Jurkat, Clone E6-1 (cell line): ENCODE measurements at places on chromosomes 5 and 9.

- DNase-seq: no peak
Observed at GRCh38 chr5:55205001-55205400, 22.1 kb downstream of the MCIDAS start.

GRCh38 chr5:179969110-179969509 lies 61.4 kb upstream of the TBC1D9B start:
- no peak for DNase-seq

DNA sequence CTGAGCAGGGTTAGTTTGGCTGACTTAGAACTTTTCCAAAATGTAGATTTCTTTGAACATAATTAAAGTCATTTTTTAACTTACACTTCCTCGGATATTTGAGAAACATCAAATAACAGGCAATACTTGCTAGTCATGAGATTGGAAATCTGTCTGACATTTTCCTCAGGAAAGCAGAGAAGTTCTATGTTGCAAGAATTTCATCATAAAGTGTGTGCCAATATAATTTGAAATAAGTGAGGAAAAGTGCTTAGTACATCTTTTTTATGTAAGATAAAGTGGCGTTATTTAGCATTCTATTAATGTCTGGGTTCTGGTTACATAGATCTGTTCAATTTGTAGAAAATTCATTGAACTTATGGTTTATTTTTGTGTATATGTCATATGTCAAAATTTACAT lies 48.7 kb upstream of the C5orf47 start:
- DNase-seq: no peak

DNA sequence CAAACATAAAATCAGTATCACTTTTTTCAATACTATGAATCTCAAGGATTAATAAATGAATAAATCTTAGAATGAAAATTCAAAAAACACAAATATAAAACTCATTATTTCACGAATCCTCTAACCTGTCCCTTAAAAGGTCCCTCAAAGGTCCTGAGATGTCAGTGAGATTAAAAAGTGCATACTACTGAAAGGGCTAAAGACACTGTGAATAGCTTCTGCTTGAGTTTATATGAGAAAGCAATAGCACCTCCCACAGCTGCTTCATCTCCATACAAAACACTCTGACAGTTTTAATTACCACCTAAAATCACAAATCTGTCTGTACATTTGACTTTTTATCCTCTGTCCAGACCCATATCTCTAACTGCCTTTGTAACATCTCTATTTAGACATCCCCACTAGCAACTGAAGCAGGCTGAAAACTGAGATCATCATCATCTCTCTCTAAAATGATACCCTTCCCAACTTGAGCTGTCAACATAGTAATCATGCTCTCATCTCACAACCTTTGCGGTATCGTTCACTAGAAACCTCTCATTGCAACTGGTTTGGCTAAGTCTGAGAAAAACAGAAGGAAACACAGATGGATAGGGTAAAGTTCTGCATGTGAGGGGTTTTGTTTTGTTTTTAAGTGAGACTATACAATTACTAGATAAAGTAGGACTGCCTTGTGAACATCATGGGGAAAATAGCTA lies 56.3 kb downstream of the TBCA start:
- no peak for DNase-seq

DNA sequence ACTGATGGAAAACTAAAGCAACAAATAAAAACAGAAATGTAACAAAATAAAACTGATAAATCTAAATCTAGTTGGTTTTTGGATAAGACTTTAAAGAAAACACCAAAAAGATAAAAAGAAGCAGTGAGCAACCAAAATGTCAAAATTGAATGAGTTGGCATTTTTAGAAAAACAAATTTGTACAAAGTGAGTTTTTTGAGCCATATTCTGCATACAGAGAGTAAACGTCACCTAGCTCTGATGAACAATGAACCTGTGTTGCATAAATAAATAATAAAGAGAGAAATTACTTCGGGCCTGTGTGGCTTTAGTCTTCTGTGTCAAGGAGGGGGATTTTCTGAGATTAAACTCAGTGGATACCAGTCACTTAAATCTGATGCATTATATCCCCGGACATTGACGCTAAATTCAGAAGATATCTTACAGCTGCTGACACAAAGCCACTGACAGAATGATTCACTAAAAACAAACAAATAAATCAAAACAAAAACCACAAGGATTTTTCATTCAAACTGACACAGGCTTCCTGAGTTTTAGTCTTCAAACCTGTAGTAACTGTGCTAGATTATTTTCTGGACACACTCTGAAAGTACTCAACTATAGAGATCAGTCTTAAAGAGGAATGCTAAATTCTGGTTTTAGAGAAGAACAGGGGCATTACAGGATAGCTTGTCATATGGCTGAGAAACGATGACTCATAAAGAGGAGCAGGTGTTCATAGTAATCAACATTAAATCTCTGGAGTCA lies 403.5 kb upstream of the ST8SIA4 start:
- no peak for DNase-seq

- no peak for DNase-seq
Observed at GRCh38 chr9:122857815-122858214, 29.4 kb upstream of the PDCL start.

GRCh38 chr5:93192087-93192486 lies 388.9 kb downstream of the NR2F1-AS1 start:
- DNase-seq: no peak

GRCh38 chr9:16217943-16218701 lies 652.3 kb downstream of the BNC2 start:
- no peak for DNase-seq

DNA sequence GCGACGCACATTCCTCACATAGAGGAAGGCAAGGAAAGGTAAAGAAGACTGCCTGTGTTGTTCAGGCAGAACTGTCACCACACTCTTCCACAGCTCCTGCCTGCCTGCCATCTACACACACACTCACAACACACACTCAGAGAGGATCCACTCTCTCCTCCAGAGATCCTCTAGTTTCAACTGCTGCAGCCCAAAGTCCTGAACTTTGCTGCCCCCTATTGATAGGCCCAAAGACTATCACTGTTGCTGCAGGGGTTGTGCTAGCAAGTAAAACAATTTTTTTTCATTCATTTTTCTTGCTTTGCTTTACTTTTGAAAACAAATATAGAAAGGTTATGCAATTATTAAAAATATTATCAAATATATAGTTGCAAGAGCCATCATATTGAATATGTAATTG lies 5.9 kb upstream of the CFAP90 start:
- DNase-seq: peak; percentile 35

DNA sequence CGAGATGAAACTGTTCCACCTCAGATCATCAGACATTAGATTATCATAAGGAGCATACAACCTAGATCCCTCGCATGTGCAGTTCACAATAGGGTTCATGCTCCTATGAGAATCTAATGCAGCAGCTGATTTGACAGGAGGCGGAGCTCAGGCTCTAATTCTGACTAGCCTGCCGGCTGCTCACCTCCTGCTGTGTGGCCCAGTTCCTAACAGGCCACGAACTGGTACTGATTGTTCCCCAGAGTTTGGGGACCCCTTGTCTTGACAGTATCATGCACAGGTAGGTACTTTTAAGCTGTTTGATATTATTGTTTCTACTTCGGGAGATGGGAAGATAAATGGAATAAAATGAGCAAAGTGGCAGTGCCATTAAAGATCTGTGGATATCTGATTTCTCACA lies 66.9 kb downstream of the ZCCHC7 start:
- no peak for DNase-seq

- no peak for DNase-seq
Observed at GRCh38 chr9:100441911-100442361, 15.0 kb downstream of the MSANTD3 start.

DNA sequence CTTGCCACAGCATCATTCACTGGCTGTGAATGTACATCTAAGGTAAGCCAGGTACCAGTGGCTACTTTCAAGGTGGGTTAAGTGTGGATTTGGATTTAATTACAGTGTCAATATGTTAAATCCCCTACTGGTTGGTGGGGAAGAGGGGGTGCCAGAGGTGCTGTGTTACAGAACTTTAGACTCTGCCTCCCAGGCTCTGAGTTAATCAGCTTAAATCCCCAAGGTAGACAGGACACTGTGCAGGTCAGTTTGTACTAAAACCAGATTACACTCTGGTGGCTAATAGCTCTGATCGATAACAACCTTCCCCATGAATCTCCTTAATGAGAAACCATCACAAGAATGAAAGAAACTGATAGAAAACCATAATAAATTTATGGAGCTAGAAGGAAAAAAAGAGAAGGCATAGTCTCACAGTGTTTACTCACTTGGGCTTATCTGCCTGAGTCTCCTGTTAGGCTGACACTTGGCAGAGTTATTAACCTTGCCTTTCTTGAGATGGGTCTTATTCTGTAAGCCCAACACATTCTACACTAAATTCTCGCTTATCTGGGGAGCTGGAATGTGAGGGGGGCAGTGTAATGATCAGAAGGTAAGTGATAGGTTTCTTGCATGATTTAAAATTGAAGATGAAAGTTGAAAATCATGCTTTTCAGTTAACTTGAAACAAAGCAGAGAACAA lies 106.8 kb downstream of the LMNB1 start:
- no peak for DNase-seq

GRCh38 chr9:88280816-88281382 lies 107.3 kb upstream of the SPIN1 start:
- peak; percentile 20 for DNase-seq

- no peak for DNase-seq
Observed at GRCh38 chr9:93297659-93298497, 113.9 kb downstream of the WNK2 start.

GRCh38 chr5:124154714-124155113 lies 591.7 kb downstream of the ZNF608 start:
- no peak for DNase-seq

DNA sequence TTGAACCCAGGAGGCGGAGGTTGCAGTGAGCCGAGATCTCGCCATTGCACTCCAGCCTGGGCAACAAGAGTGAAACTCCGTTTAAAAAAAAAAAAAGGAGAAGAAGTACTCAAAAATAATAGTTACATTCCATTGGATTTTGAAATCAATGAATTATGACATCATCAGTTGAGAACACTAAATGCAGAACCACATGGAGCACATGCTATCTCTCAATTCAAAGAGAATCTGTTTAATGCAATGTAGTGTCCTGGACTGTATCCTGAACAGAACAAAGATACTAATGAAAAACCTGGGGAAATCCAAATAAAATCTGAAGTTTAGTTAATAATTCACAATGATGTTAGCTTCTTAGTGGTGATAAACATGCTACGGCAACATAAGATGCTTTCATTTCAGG lies 20.3 kb downstream of the CDC14B start:
- DNase-seq: no peak

GRCh38 chr9:91777292-91777830 lies 172.7 kb downstream of the ROR2 start:
- DNase-seq: no peak

DNA sequence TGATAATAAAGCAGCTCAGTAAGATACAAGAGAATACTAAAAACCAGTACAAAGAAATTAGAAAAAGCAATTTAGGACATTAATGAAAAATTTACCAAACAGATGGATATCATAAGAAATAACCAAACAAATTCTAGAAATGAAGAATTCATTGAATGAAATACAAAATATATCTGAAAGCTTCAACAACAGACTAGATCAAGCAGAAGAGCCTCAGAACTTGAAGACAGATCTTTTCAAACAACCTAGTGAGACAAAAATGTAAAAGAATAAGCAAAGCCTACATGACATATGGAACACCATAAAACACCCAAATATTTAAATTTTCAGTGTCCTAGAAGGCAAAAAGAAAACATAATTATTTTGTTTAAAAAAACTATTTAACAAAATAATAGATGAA lies 66.9 kb downstream of the SKIC3 start:
- DNase-seq: no peak

GRCh38 chr5:173291722-173292658 lies 36.2 kb downstream of the STC2 start:
- no peak for DNase-seq

DNA sequence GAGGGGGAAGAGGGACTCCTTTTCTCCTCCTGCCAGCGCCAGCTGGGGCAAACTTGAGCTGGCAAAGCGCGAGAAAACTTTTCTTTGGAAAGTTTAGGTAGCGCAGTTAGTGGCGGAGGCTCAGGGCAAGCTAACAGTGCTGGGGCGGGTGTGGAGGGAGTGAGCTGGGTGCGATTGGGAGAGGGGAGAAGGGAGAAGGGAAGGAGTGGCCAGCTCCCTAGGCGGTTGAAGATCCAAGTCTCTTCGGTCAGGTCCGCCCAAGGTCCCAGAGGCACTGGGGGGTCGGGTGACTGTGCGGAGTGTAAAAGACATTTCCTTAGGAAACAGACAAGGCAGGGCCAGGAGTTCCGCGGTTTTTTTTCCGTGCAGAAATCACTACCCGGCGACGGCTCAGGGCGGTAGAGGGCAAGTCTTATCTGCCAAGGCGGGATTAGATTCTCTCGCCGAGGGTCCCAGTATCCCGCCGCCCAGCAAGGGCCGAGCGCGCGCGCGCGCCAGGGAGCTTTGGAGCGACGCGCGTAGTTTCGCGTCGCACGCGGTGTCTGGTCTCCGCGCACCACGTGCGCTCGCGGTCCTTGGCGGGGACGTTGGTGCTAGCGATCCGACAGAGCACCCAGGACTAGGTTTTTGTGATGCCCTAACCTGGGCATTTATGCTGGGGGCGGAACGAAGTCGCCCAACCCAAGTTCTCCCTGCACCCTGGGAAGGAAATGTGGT lies 33.6 kb upstream of the NFIB start:
- DNase-seq: no peak

DNA sequence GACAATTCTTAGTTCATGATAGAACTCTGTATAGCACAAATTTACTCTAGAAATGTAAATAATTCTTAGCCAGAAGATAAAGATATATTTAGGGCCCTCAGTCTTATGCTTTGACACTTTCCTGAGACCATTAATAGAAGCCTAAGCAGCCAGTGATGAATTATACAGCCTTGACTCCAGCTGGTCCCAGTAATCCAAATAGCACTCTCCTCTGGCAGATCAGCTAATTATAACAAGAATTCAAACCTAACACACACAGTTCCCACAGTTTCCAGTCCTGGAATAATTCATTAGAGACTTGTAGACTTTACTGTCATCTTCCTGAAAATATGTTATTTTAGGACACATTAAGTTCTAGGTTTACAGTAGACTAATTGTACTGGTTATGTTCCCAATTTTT lies 50.4 kb downstream of the SHOC1 start:
- DNase-seq: no peak

- no peak for DNase-seq
Observed at GRCh38 chr5:31554552-31554951, 22.5 kb downstream of the C5orf22 start.

GRCh38 chr5:74624501-74624900 lies 16.0 kb downstream of the ENC1 start:
- DNase-seq: no peak

GRCh38 chr5:154117930-154118329 lies 72.6 kb upstream of the GALNT10 start:
- DNase-seq: no peak

GRCh38 chr5:32770444-32770843 lies 59.3 kb downstream of the NPR3 start:
- DNase-seq: no peak

GRCh38 chr5:4845221-4845620 lies 294.9 kb upstream of the ADAMTS16 start:
- no peak for DNase-seq
